Omental fat pad (tissue), 4 donors: ENCODE measurements at places on chromosomes 4 and X. TPM values are rescaled to one million over a fixed set of nuclear protein-coding genes. Genes with fewer than 3 reads are reported as not detected.

Gene RHOH
- total RNA-seq = 4.6 TPM

Gene NSUN7
- 1.3 TPM for total RNA-seq

Gene TRPC5OS
- not detected for total RNA-seq

Gene DGKK
- total RNA-seq = not detected

Gene FGB
- not detected for total RNA-seq

Gene AFF2
- total RNA-seq = 14.5 TPM

Gene XAGE1A
- not detected for total RNA-seq

Gene MTNR1A
- not detected for total RNA-seq

Gene USP26
- not detected for total RNA-seq

Gene CHRDL1
- total RNA-seq = 202 TPM

- DNase-seq = no peak
Measured at GRCh38 chr4:24656906-24657305, 72.6 kb upstream of the DHX15 start.

DNA sequence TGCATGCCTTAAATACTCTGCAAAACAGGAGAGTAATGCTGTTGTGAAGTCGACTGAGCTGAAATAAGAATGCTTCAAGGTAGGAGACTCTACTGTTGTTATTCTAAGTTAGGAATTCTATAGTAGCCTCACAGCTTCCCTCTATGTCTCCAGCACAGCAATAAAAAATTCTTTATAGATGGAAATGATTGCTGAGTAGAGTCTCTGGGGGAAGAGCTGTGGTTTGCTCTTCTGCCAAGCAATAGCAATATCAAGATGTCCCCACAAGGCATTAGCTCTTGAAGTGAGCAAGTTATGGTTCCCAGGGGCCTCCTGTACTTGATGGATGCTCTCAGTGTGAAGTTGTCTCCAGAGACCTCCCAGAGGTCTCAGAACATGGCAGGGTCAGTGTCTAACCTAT lies 880.6 kb upstream of the FRG1 start:
- no peak for DNase-seq

GRCh38 chr4:5845035-5845905 lies 47.6 kb downstream of the CRMP1 start:
- no peak for DNase-seq

DNA sequence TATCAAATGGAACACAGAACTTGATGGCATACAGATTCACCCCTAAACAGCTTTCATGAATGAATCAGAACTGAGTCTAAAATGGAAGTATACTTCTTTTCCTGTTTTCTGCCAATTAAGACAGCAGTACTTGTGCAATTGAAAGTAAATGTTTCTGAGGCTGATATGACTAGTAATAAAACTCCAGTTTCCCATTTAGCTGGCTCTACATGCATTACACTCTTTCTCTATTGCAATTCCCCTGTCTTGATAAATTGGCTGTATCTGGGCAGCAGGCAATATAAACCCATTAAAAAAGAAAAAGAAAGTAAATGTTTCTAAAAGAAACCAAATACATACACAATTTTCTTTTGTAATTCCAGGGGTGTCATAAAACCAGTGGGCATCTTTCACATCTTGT lies 4.6 kb downstream of the NOA1 start:
- no peak for DNase-seq

- no peak for DNase-seq
Measured at GRCh38 chr4:20456407-20456806, 204.7 kb downstream of the SLIT2 start.

- DNase-seq = no peak
Measured at GRCh38 chr4:170400361-170400760, 310.6 kb upstream of the AADAT start.

GRCh38 chr4:169070071-169070894 lies 60.2 kb upstream of the CBR4 start:
- no peak for DNase-seq

GRCh38 chr4:139557556-139558110 lies 1.6 kb upstream of the SETD7 start:
- no peak for DNase-seq

- DNase-seq = no peak
Measured at GRCh38 chr4:20960291-20960690, 260.0 kb downstream of the PACRGL start.

DNA sequence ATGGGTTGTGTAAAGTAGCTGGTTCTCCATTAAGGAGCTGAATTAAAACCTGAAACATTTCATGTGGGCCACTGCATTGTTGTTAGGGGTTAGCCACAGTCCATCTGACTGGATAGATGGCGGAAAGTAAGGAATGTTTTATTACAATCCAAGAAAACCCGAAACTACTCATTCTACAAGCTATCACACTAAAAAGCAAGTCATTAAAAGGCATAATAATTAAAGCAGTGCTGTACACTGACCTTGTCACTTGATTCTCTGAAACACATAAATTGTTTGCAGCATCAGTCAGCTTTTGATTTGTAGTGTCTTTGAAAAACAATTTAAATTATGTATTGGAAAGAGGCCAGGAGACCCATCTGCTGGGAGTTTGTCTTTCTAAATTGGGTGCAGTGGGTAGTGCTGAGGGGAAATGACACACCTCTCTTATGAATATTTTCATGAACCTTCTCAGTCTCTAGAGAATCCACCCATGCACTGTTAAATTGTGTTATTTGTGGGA lies 75.7 kb upstream of the ANK2 start:
- DNase-seq = no peak

DNA sequence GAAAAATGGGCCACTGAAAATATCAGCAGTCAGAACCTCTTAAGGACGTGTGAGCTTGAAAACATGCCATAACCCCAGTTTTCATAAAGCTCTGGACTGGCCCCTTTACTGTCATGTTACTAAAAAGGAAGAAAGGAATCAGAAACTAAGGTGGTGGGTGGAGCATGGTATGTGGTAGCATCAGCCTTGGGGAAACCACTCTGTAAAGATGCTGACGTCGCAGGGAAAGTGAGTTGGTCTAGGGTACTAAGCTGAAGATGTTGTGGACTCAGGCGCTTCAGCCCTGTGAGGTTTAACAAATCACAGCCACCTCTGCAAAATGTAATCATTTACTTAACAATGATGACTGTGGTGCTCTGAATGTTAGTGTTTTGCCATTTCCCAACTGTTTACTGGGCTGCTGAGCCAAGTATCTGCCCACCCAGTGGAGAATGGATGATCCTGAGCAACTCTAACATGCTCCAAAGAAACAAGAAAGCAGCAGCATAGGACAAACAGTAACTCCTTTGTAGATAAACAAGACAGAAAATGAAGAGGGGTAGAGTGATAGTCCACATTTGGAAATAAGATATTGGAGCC lies 33.4 kb downstream of the C4orf54 start:
- DNase-seq = no peak

- DNase-seq = no peak
Measured at GRCh38 chrX:57640674-57641016, 39.4 kb downstream of the NLRP2B start.

DNA sequence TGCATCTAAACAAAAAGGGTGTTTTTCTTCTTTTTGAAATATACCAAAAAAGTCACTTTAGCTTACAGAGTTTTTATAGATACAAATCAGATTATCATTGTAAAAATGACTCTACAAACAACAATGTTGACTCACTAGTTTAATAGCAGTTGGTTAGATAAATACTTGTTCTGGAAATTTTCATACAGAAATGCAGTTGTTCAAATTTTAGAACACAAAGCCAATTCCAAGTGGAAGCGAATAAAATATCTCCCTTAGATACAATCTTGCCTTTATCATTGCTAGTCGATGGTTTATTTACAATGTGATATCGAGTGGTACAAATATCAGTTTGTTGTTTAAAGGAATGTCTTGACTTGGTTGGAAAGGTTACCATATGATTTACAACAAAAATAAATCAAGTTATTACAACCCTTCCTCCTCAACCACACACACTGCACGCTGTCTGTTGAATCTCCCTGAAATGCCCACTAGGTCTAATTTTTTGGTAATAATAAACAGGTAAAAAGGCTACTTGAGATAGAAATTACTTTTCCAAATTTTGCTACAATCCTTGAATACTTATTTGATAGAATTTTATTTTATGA lies 114.8 kb downstream of the CDS1 start:
- no peak for DNase-seq

GRCh38 chr4:56570041-56570440 lies 64.5 kb downstream of the ARL9 start:
- no peak for DNase-seq

- DNase-seq = no peak
Measured at GRCh38 chrX:38817004-38817703, 15.9 kb downstream of the MID1IP1 start.

- no peak for DNase-seq
Measured at GRCh38 chr4:83329521-83330110, 5.0 kb downstream of the HPSE start.

DNA sequence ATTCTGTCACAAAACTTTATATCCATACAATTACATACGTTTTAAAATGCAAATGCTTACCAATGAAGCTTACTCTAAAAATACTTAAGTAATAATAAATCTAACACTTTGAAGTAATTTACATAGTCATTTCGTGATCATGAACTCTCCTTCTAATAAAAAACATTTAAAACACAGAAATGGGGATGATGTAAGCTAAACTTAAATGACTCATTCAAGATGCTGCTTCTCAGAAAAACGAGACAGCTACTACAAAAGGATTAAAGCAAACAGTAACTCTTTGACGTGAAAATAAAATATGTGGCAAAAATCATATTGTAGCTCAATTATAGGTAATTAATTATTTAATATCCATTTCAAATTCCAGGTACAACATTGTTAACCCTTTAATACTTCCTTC lies 148.7 kb downstream of the FGF16 start:
- DNase-seq = no peak

GRCh38 chrX:26558719-26559386 lies 342.9 kb downstream of the MAGEB5 start:
- DNase-seq = no peak

GRCh38 chrX:11159149-11159548 lies 48.0 kb downstream of the HCCS start:
- DNase-seq = no peak

- DNase-seq = no peak
Measured at GRCh38 chrX:20253232-20253543, 13.5 kb downstream of the RPS6KA3 start.

DNA sequence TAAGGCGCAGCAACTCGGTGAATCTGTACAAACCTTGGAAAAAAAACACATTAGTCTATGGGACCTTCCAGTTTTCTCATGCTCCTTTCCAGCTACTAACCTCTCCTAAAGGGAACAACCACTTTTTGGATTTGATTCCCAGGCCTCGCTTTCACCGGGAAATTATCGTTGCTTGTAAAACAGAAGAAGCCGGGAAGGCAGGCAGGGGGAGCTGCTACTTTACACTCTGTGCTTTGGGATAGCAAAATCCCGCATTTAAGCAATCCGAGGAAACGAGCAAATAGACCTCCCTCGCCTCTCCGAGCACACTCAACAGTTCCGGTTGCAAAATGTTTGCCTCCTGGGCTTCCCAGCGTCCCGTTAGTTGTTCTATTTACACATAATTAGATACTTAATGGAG lies 1.2 kb downstream of the CD38 start:
- no peak for DNase-seq

- DNase-seq = no peak
Measured at GRCh38 chr4:106835919-106836318, 200.2 kb downstream of the DKK2 start.

DNA sequence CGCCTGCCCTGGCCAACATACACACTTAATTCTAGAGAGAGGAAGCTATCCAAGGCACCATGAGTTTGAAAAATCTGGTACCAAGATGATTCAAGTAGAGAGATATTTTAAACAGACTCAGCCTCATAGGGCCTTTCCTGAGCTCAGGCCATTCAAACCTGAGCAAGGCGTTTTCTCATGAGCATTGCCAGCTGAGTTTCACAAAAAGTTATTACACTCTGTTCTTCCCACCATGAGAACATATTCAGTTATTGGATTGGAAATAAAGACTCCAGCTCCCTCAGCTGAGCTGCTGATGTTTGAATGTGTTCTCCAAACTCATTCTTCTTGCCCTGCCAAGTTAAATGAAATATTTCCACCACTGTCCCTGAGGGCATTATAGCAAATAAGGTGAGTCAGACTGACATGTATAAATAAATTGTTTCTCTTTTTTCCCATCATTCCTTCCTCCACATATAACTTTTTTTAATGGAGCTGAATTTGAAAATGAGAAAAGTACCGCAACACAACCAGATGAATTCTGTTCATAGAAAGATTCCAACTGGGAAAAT lies 429.6 kb downstream of the RAB28 start:
- DNase-seq = no peak

DNA sequence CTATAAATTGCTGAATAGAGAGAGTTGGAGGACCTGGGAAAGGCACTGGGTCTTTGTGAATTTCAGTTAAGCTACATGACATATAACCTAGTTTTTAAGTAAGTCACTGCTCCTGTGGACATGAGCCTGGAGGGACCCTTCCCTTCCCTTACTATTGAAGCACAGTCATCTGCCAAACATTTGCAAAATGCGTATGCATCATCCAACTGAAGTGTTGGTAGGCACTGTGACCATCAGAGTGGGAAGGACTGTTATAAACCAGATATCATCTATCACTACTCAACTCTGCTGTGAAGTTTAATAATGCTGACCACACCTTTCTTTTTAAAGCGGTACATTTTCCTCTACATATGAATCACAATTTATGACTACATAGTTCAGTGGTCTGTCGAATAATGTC lies 5.2 kb downstream of the GABRA3 start:
- no peak for DNase-seq

- no peak for DNase-seq
Measured at GRCh38 chr4:126087101-126087500, 772.3 kb downstream of the FAT4 start.

DNA sequence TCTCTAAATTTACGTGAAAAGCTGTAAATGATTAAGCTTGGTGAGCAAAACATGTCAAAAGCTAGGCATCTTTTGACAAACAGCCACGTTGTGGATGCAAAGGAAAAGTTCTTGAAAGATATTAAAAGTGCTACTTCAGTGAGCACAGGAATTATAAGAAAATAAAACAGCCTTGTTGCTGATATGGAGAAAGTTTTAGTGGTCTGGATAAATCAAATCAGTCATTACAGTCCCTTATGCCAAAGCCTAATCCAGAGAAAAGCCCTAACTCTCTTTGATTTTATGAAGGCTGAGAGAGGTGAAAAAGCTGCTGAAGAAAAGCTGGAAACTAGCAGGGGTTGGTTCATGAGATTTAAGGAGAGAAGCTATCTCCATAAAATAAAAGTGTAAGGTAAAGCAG lies 487.2 kb downstream of the CCSER1 start:
- no peak for DNase-seq

DNA sequence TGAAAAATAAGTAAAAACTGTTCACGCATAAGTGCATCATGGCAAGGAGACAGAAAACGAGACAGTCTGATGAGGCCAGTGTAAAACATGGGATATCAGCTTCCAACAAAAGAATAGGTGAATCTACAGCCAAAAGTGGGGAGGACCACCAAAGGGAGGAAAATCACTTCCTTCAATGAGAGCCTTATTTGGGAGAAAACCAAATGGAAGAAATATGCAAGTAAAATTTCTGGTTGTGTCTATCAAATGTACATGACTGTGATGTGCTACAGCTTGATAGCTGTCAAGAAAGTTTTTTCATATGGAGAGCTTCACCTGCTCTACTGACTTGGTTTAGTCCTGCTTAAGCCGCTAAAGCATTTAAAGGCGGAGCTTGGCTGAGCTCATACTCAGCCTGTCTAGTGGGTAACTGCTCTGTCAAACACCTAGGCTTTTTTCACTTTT lies 66.2 kb downstream of the MAGEA1 start:
- no peak for DNase-seq

- no peak for DNase-seq
Measured at GRCh38 chr4:5051278-5052203, at the start of gene STK32B. TSS of gene STK32B (plus strand) at chr4:5051480.
